CD4-positive, CD25-positive, alpha-beta regulatory T cell (primary cell): ENCODE measurements at places on chromosomes 5 and 9.

DNA sequence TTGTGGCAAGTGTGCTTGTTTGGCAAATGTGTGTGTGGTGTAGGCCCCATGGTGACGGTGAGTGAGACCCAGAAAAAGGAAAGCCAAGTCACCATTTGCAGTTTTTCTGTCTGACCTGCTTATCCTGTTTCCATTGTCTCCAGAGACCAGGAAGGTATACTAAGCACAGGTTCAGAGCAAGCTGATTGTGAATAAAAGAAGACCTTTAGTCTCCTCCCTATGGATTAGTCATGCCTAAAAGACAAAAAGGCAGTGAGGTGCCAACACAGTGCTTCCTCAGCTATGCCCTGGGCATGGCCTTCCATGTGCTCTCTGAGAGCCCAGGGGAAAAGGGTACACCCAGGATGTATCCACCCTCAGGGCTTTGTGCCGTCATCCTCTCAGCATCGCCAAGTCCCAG is 49.2 kb upstream of the SHOC1 start:
- no peaks in the 10 kb centered on the region for H3K36me3 ChIP-seq
- H3K4me3 ChIP-seq, result no peak overlapping the region
- H3K27ac ChIP-seq, result no peak overlapping the region

GRCh38 chr9:120389300-120389699 is 190.7 kb downstream of the CDK5RAP2 start:
- H3K27ac ChIP-seq, result no peak overlapping the region
- no peak overlapping the region for H3K4me3 ChIP-seq
- H3K27me3 ChIP-seq, result no peaks in the 10 kb centered on the region
- H3K4me1 ChIP-seq, result no peaks in the 10 kb centered on the region
- DNase-seq, result no peak

- no peaks in the 10 kb centered on the region for H3K27me3 ChIP-seq
- no peak for DNase-seq
- H3K4me1 ChIP-seq, result peaks cover 58% of the 10 kb centered on the region
- no peak overlapping the region for H3K27ac ChIP-seq
Observed at GRCh38 chr9:131708226-131709002, 31.5 kb downstream of the RAPGEF1 start.

DNA sequence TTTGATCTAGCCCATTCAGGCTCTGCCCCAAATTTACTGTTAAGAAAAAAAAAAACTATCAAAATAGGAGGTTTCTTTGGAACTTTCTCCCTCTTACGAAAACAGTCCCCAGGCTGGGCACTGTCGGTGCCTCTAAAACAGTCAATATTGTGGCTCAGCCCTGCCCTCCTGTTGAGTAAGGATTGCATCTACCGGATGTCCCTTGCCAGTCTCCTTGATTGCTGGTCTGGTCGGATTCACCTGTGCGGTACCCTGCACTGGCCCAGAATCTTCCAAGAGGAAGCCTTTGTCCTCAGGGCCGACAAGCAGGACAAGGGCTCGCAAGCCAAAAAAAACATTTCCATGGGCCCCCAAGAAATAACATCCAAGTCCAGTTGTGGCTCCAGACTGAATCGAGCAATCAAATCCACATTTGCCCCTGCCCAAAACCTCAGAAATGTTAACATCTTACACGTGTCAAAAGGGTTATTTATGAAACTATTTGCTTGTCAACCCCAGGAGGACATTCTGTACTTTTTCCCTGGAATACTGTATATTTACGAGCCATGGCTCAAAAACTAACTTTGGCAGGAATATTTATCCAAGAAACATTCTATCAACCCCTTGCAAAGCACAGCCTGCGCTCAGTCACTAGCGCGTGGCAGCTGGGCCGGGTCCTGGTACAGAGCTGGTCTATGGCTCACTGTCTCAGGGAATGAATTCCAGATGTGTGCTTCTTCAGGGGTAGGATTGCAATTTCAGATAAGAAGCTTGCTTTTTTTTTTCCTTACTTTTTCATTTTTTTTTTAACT is 129.2 kb upstream of the ADRA1B start:
- H3K27me3 ChIP-seq, result peaks cover 2% of the 10 kb centered on the region
- H3K4me3 ChIP-seq, result no peak overlapping the region
- no peaks in the 10 kb centered on the region for H3K4me1 ChIP-seq
- H3K27ac ChIP-seq, result no peak overlapping the region
- no peaks in the 10 kb centered on the region for H3K36me3 ChIP-seq
